ENCODE measurements at places on chromosomes 3 and 15.
A peak's percentile ranks its signal among the peaks of the same experiment; 100 is the strongest.

GRCh38 chr15:60585743-60586708, 107.1 kb upstream of the ICE2 start:
- peak; percentile 77 for DNase-seq
- H3K4me1 ChIP-seq: peaks cover 91% of the 10 kb centered on the region
- no peaks in the 10 kb centered on the region for H3K36me3 ChIP-seq
- peak overlapping the region; percentile 92 for H3K27ac ChIP-seq

DNA sequence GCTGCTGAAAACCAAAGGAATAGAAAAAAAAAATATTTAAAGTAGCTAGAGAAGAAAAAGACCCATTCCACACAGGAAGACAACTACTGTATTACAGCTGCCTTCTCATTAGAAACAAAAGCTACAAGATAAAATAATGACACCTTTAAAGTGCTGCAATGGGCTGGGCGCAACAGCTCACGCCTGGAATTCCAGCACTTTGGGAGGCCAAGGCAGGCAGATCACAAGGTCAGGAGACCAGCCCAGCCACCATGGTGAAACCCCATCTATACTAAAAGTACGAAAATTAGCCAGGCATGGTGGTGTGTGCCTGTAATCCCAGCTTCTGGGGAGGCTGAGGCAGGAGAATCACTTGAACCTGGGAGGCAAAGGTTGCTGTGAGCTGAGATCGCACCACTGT, 31.0 kb downstream of the TRPM7 start:
- DNase-seq: no peak
- no peaks in the 10 kb centered on the region for H3K27me3 ChIP-seq
- H3K4me3 ChIP-seq: no peak overlapping the region
- peaks cover 21% of the 10 kb centered on the region for H3K36me3 ChIP-seq

DNA sequence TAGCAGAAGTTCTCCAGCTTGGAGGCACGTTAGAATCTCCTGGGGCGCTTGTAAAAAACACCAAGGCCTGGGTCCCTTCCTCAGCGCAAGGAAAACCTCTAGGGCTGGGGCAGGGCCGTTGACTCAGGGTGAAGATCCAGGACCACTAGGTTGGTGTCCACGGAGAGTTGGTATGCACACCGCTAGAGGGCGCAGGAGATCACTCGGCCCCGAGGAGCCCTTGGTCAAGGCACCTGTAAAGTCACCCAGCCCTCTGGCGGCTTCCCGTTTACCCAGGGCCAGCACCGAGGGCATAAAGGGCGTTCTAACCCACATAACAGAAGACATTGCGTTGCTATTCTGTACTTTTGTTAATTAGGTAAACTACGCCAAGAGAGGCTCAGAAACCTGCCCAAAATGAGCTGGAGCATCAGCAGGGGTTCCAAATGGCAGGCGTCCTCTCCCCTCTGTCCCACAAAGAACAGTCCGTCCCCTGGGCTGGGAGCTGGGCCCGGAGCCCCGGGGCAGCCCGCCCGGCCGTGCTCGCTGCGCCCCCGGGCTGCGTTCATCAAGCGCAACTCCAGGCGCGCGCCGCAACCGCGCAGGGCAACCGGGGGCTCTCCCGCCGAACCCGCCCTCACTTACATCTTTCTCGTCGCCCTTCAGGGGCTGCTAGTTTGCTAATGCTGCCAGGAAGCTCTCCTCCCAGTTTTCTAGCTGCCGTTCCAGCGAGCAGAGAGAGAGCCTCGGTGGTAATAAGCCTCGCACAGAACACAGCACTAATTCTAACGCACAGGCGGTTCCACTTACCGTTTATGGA, 332.1 kb downstream of the ARRDC4 start:
- no peaks in the 10 kb centered on the region for H3K27me3 ChIP-seq
- no peak overlapping the region for H3K4me3 ChIP-seq
- no peak for DNase-seq
- no peaks in the 10 kb centered on the region for H3K4me1 ChIP-seq
- no peak overlapping the region for H3K27ac ChIP-seq

DNA sequence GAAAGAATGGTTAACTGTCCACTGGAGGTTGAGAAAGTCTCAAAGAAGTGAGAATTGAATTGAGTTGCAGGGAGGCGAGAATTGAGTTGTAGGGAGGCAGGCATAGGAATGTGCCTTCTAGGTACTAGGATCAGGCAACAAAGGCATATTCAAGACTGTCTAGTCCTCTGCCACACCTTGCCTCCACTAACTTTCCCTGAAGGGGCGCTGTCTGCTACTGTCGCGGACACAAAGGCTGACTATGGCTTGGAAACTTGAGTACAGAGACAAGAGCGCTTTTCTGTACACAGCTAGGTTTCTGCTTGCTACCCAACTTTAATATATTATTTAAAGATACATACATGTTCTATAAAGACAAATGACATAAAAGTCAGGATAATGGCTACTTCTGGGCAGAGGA, 10.4 kb upstream of the FBXL22 start:
- no peak overlapping the region for H3K27ac ChIP-seq
- DNase-seq: no peak
- peaks cover 52% of the 10 kb centered on the region for H3K36me3 ChIP-seq
- H3K4me3 ChIP-seq: no peak overlapping the region
- H3K27me3 ChIP-seq: no peaks in the 10 kb centered on the region
